ENCODE measurements at places on chromosomes 11 and 22.

- no peak for DNase-seq
These were observed 520.7 kb downstream of the OPCML start for GRCh38 chr11:133011604-133012003.

DNA sequence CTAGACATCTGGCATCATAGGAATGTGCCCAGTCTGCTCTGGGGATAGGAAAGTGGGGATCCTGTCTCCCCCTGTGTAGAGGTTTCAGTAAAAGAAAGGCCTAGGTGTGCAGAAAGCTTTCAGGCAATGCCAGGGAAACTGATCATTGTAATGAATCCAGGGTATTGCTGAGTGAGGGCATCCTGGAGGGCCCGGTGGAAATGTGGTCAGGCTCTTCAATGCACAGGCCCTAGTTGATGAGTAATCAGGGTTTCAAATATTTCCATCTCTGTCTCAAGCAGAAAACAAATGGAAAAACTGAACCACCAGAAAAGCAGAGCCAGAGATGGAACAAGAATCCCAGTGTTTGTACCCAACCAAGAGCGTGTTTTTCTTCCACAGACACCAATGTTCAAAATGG is 2.0 kb downstream of the CD3E start:
- no peak for DNase-seq

- DNase-seq = no peak
These were observed 6.7 kb upstream of the TAGLN start for GRCh38 chr11:117192401-117192875.

DNA sequence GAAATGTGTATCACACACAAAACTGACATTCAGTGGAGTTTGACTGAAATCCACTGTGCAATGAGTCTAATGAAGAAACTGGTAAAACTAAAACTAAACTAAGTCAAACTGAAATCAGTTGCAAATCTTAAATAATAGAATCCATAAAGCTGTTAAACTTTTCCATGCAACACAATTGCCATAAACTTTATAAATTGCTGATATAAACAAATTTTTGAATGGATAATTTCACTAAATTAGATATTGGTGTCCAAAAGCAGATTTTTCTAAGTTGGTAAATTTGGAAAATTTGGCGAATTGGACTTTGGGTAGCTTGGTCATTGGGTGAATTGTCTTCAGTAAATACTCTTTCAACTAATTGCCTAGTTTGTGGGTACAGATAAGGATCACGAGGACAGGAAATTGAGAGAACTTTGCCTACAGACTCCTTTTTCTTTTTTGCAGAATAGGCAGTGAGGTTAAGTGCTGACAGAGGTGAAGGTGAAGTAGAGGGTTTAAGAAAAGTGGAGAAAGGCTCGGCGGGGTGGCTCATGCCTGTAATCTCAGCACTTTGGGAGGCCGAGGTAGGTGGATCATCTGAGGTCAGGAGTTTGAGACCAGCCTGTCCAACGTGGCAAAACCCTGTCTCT is 12.8 kb downstream of the MRPL17 start:
- DNase-seq = no peak

DNA sequence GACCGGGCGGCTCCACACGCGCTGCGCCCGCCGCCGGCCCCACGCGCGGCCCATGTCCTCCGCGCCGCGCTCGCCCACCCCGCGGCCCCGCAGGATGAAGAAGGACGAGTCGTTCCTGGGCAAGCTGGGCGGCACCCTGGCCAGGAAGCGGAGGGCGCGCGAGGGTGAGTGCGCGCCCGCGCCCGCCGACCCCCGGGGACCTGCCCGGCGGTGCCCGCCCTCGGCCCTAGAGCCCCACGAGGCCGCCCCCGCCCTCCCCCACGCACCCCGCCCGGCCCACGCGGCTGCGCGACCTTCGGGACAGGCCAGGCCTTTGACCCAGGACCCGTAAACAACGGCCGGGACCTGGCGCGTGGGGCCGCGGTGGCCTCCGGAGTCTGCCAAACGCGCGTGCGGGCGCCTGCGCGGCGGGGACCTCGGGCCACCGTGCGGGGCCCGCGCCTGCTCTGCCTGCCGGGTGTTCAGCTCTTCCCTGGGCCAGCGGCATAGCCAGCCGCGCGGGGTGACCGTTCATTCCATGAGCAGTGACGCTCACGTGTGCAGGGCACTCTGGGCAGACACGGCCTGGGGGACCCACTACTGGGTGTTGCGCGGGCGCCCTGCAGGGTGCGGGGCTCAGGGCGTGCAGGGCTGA is at the start of gene PARVB:
Gene PARVB, plus strand, starts transcription at position 15 of the 634 bp plus-strand sequence. Its CDS starts 38 bp downstream, at position 53.
- peak; percentile 6 for DNase-seq

GRCh38 chr11:1863352-1864216 is 10.7 kb downstream of the LSP1 start:
- no peak for DNase-seq

GRCh38 chr22:40922484-40923303 is 28.5 kb upstream of the RBX1 start:
- peak; percentile 72 for DNase-seq

- DNase-seq = no peak
These were observed 2.2 kb downstream of the YAP1 start for GRCh38 chr11:102112509-102112821.

DNA sequence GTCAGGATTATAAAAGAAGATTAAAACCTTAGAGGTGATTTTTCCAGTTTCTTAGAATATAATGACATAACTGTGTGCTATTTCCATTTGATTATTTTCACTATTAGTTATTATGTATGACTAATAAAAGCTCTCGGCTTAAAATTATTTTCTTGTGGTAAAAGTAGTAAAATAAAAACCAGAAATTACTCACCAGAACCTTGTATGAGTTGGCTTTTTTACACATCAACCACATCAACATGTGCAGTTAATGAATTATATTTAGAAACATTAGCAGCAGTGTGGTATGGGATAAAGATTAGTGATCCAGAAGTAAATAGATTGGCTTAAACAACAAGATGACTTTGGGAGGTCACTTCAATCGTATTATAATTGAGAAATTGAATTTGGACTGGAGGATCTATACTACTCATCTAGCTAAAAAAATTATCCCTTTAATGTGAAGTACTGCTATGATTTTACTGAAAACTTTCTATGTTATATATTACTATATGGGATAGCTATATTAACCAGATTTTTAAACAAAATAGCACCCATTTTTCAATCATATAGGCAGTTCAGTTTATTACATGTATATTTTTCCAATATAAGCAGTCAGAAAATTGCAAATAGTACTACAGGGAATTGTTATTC is 2.8 kb upstream of the BCO2 start:
- DNase-seq = no peak

DNA sequence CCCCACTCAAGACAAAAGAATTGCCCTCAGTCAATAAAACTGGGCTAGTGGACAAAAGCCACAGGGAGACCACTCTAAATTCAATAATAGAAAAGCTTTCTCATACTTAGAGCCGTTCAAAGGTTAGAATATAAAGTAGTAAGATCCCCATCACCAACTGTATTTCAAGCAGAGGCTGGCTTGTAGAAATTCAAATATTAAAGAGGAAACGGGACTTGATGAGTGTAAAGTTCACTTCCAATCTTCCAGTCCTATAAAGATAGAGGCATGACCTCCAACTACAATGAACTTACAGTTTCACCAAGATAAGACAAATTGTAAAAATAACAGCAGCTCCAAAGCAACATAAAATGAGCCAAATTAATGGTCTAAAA is 70.4 kb downstream of the CCDC34 start:
- DNase-seq = no peak

DNA sequence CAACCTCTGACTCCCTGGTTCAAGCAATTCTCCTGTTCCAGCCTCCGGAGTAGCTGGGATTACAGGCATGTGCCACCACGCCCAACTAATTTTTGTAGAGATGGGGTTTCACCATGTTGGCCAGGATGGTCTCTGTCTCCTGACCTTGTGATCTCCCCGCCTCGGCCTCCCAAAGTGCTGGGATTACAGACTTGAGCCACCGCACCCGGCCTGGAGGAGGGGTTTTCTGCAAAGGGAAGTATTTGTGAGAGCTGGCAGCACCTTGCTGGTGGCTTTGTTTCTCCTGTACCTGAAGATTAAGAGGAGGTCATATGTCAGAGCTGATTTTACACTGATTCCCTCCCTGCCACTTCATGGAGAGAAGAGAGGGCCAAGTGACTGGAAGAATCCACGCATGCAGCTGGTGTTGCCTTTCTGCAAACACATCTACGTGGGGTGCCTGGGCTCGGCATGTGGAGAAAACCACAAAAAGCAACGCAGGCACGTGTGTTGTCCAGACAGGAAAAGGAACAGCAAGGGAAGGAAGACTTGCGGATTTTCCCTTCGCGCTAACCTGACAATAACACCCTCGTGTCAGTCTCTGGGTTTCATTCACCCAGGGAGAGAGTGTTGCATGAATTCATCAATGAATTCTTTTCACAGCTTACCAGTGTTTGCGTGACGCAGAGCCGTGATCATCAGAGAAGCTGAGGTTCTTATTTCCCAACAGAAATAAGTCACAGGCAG is 61.9 kb downstream of the TSPAN18 start:
- DNase-seq = no peak

- DNase-seq = no peak
These were observed 89.1 kb upstream of the TRIM48 start for GRCh38 chr11:55172734-55173415.

GRCh38 chr11:9180784-9181183 is 84.4 kb downstream of the DENND5A start:
- DNase-seq = no peak

DNA sequence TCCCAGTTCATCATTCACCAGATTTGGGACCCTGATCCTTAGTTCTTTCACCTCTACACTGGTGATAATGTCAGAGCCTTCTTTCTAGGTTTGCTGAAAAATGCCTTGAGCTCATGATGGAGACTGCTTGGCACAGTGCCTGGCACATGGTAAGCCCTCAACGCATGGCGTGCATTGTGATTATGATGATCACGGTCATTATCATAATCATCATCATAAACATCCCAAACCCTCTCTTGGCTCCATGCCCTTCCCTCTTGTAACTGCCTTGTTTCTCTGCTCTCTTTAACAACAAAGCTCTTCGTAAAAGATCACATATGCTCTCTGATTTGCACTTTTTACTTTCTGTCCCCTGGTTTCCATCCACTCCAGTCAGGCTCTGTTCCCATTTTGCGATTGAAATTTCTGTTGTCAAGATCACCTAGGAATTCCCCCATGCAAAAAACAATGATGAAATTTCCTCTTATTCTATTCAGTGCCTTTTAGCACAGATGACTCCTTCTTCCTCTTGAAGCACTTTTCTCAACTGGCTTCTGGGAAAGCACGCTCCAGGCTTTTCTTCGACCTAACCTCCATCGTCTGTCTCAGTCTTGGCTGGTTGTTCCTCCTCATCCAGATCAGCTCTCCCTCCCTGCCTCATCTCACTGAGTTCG is 479.1 kb downstream of the OPCML start:
- DNase-seq = no peak

DNA sequence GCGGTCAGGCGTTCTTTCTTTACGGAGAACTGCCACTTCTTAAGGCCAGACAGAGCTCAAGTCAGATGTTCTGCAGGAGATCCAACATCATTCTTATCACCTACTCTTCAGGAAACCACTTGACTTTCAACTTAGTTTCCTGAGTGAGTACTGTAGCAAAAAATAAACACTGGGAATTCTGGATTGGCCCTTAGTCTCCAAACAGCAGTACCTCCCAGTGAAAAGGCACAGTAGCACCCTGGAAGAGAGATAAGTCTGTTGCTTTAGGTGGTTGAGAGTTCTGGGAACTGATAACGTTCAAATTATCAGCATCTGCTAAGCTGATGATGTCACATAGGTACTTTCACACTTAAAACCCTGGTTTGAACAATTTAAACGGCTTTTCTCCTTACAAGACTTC is 971.8 kb upstream of the TENM4 start:
- DNase-seq = no peak

DNA sequence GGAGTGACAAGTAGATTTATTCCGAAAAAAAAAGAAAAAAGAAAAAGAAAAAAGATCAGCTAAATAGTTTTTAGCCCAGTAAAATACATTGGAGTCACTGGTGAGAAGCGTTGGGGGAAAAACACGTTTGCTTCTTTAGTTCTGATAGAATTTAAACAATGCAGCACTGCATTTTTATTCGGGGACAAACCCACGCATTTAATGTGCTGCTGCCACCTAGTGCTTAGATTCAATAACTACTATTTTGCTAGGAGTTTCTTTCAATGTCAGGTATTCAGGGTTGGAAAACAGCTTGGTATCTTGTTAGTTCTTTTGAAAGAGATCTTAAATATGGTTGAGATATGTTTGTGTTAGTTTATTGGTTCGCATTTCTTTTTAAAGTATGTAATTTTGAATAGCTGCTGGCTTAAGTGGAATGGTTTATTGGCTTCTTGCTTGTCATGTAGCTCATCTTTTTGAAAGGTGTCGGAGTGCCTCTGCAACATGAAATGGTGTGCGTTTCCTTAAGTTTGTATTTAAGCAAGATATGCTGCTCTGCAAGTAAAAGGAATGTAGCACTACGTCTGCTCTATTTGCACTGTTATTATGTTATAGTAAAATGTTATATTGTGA is 41.9 kb downstream of the SVIP start:
- peak; percentile 40 for DNase-seq

GRCh38 chr11:112795142-112795815 is 165.9 kb upstream of the NCAM1 start:
- peak; percentile 19 for DNase-seq

DNA sequence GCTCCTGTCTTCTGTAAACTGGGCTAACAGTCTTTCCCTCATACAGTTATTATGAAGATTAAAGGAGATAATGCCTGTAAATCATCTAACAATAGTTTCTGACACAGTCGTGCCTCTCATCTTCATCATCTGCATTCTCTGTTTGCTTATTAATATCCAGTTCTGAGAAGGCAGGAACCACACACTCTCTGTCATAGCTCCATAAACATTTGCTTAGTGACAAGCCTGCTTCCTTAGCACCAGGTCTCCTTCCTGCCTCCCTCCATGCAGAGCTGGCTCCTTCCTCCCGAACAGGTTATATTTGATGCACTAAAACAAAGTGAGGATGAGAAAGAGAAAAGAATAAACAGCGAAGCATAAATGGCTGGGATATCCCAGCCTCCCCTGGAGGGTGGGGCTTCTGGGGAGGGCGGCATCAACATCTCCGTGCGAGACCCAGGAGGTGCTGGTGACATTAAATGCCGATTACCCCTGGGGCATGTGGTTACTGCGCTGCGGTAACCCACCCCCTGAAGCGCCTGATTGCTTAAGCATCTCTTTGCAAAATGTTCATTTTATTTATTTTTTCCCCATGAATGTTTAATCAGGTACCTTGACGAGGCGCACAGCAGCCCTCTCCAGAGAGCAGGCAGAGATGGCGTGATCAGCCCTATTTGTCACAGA is 404.9 kb downstream of the NXPE2 start:
- DNase-seq = no peak

DNA sequence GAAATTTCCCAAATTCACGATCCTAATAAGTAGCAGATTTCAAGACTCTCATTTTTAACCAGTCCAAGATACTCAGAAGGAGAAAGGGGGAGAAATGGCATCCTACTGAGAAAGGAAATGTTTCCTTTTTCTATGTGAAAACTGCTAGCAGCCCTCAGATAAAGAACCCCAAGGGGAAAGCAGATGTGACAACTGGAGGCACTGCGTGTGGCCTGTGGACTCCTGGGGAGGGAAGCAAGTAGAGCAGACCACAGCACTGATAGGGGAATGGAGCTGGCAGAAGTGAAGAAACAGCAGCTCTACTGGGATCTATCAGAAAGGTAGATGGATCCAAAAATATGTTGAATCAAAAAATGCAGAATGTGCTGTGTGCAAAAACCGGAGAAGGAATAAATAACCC is 239.7 kb upstream of the API5 start:
- no peak for DNase-seq
